Hindlimb muscle (tissue), 1 donor: ENCODE measurements at places on chromosomes 12 and 14. TPM values are rescaled to one million over a fixed set of nuclear protein-coding genes. Genes with fewer than 3 reads are reported as not detected.

GRCh38 chr14:75752086-75752485 lies 91.0 kb downstream of the TTLL5 start:
- DNase-seq, result no peak

GRCh38 chr12:45730348-45731189 lies 1.1 kb downstream of the ARID2 start:
- DNase-seq, result peak; percentile 59

- no peak for DNase-seq
These were observed 171.7 kb downstream of the MIPOL1 start for GRCh38 chr14:37369425-37369824.

DNA sequence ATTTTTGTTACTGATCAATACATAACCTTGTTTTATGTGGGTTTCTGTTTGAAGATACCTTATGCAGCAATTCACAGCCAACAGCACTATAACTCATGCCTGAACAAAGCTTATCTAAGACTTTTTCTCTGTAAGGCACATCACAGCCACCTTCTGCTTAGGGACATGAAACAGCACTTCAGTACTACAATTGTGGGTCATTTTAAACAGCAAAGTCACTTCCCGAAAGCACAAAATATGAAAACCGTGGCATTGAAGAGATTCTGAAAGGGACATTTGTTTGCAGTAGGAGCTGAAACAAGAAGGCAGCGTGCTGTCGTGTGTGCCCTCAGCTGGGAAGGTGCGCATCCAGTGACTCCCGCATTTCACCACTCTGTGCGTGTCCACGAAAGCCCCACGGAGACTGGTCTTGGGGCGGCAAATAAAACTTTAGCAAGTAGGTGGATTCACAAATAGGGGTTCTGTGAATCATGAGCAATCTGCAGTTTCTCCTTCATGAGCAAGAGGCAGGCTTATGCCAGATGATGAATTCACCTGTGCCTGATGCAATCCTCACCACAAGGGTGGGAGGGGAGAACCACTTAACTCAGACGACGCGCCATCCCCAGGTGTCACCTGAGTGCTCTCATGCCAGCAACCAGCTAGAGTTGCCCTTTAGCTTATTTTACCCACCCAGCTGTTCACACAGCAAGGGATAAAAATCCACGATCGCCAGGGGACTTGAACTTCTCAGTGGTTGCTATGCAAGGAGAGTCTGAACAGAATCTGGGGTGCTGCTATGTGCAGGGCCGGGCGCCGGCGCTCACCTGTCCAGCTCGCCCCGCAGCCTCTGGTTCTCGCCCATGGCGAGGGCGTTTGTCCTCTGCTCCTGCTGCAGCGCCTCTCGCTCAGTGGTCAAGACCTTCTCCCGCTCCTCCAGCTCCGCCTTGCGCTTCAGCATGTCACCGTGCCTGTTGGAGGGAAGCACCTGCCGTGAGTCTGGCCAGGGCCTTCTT lies 54.9 kb upstream of the GPR68 start:
- no peak for DNase-seq

Gene CMTM5
- 1.6 TPM for polyA plus RNA-seq

DNA sequence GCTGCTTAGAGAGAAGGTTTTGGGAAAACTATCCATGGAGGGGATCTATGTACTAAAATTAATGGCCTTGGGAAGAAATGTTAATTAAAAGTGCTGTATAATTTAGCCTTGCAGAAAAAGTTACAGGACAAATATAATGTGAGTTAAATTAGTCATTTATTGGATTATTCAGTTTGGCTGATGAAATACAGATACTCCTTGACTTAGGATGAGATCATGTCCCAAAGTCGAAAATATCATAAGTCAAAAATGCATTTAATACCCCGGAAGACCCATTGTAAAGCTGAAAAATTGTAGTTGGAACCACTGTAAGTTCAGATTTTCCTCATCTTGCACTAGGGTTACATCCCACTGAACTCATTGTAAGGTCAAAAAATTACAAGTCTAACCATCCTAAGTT lies 9.7 kb downstream of the RTRAF start:
- DNase-seq, result no peak

- DNase-seq, result no peak
These were observed 416.2 kb upstream of the CCDC196 start for GRCh38 chr14:66069830-66070541.

- peak; percentile 80 for DNase-seq
These were observed 16.7 kb upstream of the CRY1 start for GRCh38 chr12:107109726-107110719.

Gene NPFF
- polyA plus RNA-seq, result 0.48 TPM

- DNase-seq, result no peak
These were observed 61.9 kb upstream of the MAX start for GRCh38 chr14:65164068-65164824.

Gene NTS
- polyA plus RNA-seq, result 0.74 TPM
